EH (cell line): ENCODE measurements at places on chromosomes 12 and 14.

GRCh38 chr12:68746572-68747180 is 700 bp downstream of the SLC35E3 start:
- peak; percentile 82 for DNase-seq

DNA sequence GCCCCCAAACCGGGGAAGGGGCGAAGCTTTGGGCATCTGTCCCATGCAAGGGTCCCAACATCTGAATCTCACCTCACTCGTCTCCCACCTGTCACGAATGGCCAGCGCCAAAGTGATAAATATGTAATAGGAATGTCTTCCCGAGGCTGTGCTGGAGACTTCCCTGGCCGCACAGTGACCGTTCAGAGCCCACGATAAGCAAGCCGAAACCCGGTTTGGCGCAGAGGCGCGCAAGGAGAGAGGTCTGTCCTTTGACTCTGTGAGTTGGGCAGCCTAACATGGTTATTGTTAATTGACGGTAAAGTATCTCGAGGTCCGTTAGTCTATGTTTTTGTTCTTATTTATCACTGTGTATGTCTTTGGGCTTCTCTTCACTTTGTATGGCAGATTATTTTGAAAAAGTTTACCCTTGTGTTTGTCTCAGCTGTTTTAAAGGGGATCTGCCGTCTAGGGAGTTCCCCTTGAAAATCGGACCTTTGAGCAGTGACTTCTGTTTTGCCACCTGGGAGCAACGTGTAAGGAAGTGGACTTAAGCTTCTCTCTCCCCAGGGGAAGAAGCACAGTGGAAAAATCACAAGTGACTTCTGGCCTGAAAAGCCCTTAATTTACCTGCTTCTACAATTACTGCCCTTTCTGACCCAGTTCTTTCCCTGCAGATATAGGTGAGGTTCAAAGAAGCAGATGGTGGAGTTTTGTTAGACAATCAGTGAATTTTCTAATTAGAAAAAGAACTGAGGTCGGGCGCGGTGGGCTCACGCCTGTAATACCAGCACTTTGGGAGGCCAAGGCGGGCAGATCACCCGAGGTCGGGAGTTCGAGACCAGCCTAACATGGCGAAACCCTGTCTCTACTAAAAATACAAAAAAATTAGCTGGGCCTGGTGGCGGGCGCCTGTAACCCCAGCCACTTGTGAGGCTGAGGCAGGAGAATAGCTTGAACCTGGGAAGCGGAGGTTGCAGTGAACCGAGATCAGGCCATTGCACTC is 1.1 kb upstream of the TM9SF1 start:
- peak; percentile 37 for DNase-seq

- DNase-seq = no peak
These were observed 39.6 kb downstream of the HECTD4 start for GRCh38 chr12:112342587-112342986.

DNA sequence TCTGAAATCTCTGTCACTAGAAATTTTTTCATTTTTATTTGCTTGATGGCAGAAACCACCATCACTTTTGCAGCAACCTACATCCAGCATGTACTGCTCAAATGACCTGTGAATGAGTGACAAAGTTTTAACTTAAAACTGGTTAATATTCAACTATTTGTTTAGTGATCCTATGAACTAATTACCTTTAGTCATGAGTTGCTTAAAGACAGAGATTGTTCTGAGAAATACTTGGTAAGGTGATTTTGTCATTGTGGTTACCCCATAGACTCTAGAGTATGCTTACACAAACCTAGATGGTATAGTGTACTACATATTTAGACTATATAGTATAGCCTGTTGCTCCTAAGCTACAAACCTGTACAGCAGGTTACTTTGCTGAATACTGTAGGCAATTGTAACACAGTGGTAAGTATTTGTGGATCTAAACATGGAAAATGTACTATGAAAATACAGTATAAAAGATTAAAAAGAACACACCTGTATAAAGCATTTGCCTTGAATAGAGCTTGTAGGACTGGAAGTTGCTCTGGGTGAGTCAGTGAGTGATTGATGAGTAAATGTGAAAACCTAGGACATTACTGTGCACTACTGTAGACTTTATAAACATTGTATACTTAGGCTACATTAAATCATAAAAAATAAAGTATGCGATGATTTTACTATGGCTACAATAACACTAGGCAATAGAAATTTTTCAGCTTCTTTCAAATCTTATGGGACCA is 256.6 kb upstream of the PPFIA2 start:
- no peak for DNase-seq

GRCh38 chr14:101472518-101472849 is 88.8 kb upstream of the DIO3 start:
- DNase-seq = no peak

GRCh38 chr12:113479216-113479589 is 7.5 kb upstream of the LHX5 start:
- no peak for DNase-seq

- peak; percentile 50 for DNase-seq
These were observed 73.8 kb upstream of the BDKRB2 start for GRCh38 chr14:96130854-96131253.

DNA sequence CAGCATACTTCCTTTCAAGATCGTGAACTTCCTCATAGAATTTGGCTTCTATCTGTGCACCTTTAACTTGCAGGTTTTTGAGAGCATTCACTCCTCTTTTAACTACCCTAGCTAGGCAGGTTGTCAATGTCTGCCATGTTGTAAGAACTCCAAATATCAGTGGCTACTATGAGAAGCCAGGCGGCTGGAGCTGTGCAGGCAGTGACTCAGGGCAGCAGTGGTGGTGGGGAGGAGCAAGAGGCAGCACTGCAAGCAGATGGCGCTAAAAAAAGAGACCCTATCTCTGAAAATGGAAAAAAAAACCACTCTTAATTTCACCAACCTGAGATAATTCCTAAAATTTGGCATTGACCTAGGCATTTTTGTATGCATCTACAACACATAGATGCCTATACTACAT is 28.5 kb downstream of the YARS2 start:
- no peak for DNase-seq

- DNase-seq = no peak
These were observed 7.6 kb downstream of the KRT3 start for GRCh38 chr12:52788192-52788875.

GRCh38 chr12:129564768-129565167 is 339.1 kb downstream of the TMEM132D start:
- DNase-seq = no peak

DNA sequence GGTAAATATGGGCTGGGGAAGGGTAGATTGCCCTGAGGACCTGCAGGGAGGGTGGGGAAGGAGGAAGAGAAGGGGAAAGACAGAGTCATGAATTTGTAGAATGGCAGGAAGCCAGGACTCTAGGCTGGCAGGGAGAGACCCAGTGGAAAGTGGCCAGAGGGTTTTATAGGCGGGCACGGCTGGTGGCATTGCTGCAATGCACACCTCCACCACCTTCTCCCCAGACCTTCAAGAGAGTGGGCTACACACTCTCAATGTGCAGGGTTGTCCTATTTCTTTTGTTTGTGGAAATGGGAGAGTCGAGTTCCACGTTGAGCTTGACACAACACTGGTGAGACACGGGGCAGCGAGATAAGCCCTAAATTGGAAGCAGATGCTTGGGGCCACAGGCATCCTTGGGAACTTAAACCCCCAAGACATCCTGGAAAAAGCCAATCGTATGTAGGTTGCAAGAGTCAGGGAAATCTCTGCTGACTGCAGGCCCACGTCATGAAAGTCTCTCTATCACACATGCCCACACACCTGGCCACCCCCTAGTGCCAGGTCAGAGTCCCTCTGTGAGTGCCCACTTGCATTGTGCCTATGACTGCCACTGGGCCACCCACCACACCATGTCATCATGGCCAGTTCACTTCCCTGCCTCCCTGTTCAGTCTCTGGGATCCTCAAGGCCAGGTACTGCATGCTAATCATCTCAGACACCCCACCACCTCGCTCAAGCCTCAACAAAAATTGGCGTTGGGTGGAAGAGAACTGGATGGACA is 38.0 kb upstream of the BDKRB2 start:
- peak; percentile 73 for DNase-seq

- peak; percentile 2 for DNase-seq
These were observed 42.5 kb upstream of the MYBPC1 start for GRCh38 chr12:101552277-101552676.

DNA sequence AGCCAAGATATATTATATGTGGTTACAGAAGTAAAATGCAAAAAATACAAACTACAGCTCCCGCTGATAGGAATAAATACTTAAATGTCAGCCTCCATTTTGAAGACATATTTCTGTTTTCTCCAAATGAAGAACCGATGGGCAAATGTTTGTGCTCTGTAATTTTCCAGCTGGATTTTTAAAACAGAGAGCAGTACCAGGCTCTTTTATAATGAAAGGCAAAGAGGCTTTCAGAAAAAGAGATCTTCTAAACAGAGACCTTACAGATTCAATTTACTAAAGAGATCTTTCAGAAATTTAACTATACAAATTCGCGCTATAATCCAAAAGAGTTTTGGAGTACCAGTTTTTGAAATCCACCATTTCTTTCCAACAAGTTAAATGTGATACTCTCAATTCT is 19.9 kb downstream of the MAP4K5 start:
- no peak for DNase-seq

- peak; percentile 23 for DNase-seq
These were observed 1074.6 kb downstream of the FLRT2 start for GRCh38 chr14:86604561-86604960.

DNA sequence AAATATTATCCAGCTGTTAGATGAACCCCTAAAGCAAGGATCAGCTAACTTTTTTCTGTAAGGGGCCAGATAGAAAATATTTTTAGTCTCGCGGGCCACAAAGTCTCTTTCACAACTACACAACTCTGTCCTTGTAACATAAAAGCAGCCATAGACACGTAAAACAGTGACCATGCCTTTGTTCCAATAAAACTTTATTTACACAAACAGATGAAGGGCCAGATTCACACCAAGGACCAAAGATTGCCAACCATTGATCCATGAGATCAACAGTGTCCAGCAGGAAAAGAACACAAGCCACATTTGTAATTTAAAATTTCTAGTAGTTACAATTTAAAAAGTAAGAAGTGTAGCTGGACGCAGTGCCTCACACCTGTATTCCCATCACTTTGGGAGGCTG is 109.7 kb downstream of the PHETA1 start:
- no peak for DNase-seq

GRCh38 chr12:7293670-7294069 is 10.2 kb upstream of the ACSM4 start:
- no peak for DNase-seq

DNA sequence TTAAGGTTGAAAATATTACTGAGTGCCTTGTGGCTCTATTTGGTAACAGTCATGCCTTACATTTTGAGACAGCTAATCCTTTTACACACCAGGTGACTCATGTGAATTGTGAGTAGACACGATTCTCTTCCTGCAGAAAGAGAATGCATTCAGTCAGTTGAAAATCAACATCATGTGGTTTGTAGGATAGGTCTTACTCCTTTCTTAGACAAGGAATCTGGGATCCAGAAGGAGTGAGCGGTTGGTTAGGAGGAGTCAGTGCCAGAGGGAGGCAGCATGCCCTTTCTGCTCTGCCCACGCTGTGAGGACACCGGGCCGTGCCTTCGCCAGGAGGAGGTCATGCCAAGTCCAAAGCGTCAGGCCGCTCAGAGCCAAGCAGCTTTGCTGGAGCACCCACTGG is 47.6 kb downstream of the TRAF3 start:
- DNase-seq = peak; percentile 57

- DNase-seq = peak; percentile 55
These were observed 138.8 kb upstream of the HMGA2 start for GRCh38 chr12:65685514-65685913.

- DNase-seq = peak; percentile 27
These were observed 142.3 kb upstream of the ARHGAP5 start for GRCh38 chr14:31934767-31935266.

- DNase-seq = no peak
These were observed 354.2 kb downstream of the TMEM121 start for GRCh38 chr14:105880616-105881015.

DNA sequence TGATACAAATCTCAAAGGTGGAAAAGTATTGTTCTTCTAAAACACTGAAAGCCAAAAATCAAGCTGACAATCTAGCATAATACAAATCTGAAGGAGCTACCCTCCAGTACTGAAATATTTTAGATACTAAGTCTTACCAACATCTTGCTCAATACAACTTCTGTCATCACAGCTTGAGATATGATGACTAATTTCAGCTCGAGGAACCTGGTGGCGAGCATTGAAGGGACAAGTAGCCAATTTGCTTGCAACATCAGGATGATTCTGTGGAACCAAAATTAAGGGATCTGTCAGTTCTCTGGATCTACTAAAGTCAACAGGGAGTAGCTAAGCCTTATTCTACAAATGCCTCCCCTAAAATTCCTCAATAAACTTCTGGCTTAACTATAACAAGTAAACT is 10.4 kb downstream of the GTSF1 start:
- peak; percentile 68 for DNase-seq

DNA sequence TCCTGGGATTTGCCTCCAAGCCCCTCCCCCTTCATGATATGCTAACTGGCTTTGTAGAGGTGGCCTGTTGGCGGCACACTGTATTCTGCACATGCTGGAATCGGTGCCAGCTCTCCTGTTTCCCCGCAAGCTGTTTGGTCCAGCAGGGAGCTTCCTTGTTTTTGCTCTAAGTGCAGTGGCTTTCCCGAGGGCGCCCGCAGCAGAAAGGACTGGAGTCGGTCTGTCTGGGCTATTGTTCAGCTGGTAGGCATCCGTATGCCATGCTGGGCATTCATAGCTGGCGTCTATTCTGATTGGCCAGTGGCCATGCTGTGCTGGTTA is 88.9 kb upstream of the MED13L start:
- no peak for DNase-seq

DNA sequence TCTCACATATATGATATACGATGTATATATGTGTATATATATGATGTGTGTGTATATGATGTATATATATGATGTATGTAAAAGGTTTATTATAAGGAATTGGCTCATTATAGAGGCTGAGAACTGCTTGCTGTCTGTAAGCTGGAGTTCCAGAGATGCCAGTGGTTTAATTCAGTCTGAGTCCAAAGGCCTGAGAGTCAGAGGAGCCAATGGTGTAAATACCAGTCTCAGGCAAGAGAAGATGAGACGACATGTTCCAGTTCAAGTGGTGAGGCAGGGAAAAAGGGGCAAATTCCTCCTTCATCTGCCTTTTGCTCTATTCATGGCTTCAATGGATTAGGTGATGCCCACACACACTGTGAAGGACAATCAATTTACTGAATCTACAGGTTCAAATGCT is 17.1 kb upstream of the STYK1 start:
- peak; percentile 29 for DNase-seq

- DNase-seq = peak; percentile 53
These were observed 20.5 kb downstream of the KERA start for GRCh38 chr12:91037276-91037675.

GRCh38 chr12:3532931-3533702 is 42.1 kb downstream of the PRMT8 start:
- no peak for DNase-seq

DNA sequence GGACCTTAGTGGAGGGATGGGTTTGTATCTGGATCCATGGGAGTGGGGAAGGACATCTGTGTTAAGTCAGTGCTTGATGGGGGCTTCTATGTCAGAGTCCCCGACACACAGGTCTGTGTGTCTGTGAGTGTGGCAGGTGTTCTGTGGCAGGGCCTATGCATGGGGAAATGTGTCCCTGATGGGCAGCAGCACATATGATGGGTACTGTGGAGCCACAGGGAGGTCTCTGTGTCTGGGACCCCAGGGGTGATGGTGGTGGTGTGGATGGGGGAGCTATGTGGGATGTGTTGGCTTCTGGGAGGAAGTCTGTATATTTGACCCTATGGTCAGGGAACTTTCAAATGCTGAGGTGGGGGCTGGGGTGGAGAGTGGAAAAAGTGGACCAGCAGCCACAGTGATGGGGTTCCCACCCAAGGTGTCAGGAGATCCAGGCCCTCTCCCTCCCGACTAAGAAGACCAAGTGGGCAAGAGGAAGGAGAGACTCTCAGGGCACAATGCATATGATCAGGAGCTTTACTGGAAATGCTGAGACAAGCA is 16.5 kb downstream of the KRT7 start:
- DNase-seq = no peak

GRCh38 chr12:90287585-90287984 is 578.9 kb upstream of the ATP2B1 start:
- DNase-seq = no peak
